Umbilical cord (tissue), 2 donors: ENCODE measurements at places on chromosomes 6 and 20. TPM values are rescaled to one million over a fixed set of nuclear protein-coding genes. Genes with fewer than 3 reads are reported as not detected.

MYB gene
- total RNA-seq = 0.72 TPM

PRR3 gene
- 5.1 TPM for total RNA-seq

DDO gene
- 0.48 TPM for total RNA-seq

- no peak for DNase-seq
These were observed 5.5 kb downstream of the ZSCAN12 start for GRCh38 chr6:28393912-28394662.

DNA sequence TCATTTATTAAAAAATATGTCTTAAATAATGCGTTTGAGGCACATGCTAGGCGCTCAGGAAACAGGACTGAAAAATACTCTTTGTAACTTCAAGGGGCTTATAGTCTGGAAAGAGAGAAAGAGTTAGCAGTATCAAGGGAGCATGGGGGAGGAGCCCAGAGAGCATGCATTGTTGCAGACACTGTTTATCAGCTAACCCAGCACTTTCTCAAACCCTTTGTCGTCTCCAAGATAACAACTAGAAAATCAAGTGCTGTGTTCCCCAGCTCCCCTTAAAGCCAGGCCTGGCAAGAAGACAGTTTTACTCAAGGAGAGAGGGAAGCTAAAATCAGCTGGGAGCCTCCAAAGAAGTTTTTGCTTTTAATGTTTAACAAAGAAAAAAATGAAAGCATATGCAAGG lies 98.4 kb downstream of the PERP start:
- DNase-seq = no peak

TPBG gene
- 5.8 TPM for total RNA-seq

DNA sequence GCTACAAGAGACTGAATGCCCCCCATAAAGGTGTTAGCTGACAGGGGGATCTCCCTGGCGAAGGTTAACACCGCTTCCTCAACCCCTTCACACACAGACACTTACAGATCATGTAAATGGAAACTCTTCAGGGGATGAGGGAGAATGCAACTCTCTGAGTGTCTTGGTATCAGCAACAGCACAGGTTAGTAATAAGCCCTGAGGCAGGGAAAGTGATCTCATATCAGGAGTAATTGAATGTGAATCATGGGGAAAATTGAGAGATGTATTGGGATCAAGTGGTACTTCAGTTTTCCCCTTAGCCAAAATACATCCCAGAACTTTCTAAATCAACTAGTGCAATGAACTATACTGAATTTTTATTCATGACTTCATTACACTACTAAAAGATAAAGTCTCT lies 23.8 kb downstream of the OR2J3 start:
- DNase-seq = no peak

DNA sequence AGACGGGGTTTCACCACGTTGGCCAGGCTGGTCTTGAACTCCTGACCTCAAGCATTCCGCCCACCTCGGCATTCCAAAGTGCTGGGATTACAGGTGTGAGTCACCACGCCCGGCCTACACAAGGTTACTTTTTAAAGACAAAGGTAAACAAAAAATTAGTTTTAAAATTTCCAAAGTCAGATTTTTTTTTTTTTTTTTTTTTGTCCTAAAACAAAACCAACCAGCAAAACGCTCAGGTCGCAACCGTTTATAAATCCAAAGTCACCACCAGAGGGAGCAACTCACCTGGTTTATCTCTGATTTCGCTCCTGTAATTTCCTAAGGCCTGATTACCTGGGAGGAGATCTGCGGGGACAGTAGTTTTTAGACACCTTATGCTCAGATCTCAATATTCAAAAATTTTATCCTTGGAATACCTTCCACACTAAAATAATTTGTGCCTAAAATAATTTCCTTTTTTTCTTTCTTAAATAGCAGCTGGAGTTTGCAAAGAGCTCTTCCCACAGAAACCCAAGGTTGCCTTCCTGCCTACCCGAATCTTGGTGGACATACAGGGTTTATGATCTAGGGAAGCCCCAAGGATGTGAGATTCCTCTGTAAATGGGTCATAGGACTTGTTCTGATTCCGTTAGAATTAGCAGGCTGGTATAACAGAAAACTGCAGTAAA lies 19.8 kb upstream of the TREM1 start:
- DNase-seq = peak; percentile 41

DNA sequence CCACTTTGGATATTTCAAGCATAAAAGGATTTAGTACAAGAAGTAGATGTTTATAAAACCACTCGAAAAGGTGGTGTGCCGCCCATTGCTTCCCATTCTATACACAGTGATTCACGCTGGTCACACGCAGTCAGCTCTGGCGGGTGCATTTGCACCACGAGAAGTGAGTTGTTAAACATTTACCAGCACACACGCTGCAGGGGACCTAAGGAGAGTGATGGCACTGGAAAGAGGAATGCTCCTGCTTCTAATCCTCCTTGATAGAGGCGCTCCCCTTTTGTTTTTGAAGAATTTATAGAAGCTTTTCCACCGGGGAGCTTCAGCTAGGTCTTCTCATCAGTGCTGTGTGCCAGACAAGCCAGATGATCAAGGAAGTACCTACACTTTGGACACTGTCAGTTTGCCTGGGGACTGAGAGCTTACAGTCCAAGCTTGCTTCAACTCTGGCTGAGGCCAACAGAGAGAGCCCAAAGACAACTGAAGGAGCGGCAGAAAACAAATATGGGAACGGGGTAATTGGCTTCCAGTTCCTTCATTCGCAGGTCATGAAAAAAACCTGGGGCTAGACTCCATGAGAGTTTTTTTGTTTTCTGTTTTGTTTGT lies 31.2 kb downstream of the MUC22 start:
- no peak for DNase-seq

PI16 gene
- total RNA-seq = 16.1 TPM

GRCh38 chr6:75748743-75749538 lies at the start of gene MYO6:
MYO6 (plus strand) TSS chr6:75749239; CDS start chr6:75817548, 68,309 bp downstream.
- DNase-seq = peak; percentile 71

DNA sequence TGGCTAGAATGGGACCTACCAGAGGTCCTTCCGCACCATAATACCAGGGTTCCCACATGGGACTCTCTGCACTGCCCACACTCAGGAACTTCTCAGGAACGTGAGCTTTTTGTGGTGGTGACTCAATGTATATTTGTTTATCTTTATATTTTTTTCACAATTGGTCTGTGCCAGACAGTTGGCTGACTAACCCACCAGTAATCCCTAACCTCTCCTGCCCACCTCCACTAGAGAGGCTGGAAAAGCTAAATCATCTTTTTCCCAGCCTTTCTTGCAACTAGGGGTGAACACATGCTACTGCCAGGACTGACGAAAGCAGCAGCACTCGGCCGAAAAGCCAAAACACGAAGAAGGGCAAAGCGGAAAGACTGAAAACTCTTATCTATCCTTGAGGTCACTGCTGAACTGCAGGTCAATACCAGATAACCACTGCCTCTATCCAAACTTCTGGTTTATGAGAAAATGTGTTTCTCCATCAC lies 112.9 kb downstream of the TRERF1 start:
- DNase-seq = peak; percentile 26

GRCh38 chr20:53009979-53010735 lies 38.0 kb downstream of the TSHZ2 start:
- DNase-seq = no peak

- DNase-seq = peak; percentile 67
These were observed 42.2 kb upstream of the SPTLC3 start for GRCh38 chr20:12966468-12967085.

PNPLA1 gene
- 1.4 TPM for total RNA-seq

RBBP8NL gene
- not detected for total RNA-seq

RBL1 gene
- 12.3 TPM for total RNA-seq

- DNase-seq = no peak
These were observed 27.9 kb downstream of the VEGFA start for GRCh38 chr6:43797919-43798318.

POU3F2 gene
- total RNA-seq = 1.4 TPM

SPEF1 gene
- total RNA-seq = 0.72 TPM

GRCh38 chr6:120646101-120646500 lies 688.2 kb downstream of the TBC1D32 start:
- no peak for DNase-seq

DNA sequence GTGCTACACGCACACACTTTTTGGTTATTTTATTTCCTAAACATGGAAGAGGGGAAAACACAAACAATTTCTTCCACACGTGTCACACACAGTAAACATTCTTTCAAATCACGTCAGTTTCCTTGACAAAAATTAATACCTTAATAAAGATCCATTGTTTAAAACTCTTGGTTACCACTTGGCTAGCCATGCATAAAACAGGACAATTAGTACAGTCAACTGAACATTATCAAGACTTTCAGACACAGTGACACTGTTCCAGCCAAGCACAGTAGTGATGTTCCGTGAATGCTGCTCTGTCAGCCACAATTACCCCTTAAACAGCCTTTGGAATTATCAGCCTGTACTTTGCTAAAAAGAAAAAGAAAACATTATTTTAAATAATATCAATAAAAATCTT lies 50.8 kb downstream of the GMDS start:
- DNase-seq = no peak

- no peak for DNase-seq
These were observed 105.0 kb upstream of the MRPS10 start for GRCh38 chr6:42322676-42323075.

DNA sequence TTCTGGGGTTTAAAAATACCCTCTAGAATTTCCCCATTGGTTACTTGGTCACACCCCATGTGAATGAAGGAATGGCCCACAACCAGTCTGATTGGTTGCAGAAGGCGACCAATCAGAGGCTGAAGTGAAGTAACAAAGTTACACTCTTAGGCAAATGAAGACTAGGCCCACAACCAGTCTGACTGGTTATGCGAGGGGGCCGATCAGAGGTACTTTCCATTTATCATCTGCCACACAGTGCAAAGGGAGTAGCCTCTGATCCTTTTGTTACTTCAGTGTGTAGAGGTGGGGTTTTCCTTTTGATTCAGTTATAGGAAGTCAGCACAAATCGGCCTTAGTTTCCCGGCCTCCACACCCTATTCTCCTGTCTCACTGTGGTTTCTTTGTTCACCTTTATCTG lies 61.2 kb upstream of the SGK1 start:
- peak; percentile 70 for DNase-seq

GRCh38 chr6:163490826-163491577 lies 76.5 kb downstream of the QKI start:
- peak; percentile 55 for DNase-seq

MCCD1 gene
- total RNA-seq = not detected

SAMD3 gene
- total RNA-seq = 9.1 TPM

DNA sequence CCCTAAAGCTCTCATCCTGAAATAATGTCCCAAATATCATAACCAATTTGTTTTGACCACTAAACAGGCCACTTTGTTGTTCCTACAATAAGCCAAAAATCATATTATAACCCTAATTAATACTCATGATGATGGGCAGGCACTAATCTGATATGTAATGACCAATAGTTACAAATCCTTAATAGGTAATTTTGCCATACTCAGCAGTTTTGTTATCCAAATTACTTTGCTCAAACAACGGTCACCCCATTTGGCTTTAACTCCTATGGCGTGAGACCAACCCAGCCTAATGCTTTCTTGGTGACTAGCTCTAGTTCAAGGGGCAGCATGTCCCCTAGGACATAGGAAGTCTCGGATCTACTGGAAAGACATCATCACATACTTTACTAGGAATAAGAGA lies 123.2 kb upstream of the ID4 start:
- DNase-seq = no peak

DNA sequence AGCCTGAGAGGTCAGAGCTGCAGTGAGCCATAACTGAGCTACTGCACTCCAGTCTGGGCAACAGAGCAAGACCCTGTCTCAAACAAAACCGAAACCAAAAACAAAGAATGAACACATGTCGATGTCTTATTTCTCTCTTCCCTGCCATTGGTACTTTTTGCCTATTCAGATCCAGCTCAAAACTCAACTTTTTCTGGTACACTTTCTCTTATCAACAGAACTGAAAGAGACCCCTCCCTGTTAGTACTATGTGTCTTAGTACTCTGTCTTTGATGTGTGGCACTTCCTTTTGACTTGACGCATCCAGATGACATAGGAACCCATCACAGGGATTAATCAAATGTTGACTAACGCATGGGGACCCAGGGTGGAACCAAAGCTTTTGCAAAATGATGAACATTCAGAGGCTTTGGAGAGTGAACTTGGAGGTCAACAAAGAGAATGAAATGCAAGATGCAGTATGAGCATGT lies 44.8 kb downstream of the AKAP12 start:
- DNase-seq = no peak

DNA sequence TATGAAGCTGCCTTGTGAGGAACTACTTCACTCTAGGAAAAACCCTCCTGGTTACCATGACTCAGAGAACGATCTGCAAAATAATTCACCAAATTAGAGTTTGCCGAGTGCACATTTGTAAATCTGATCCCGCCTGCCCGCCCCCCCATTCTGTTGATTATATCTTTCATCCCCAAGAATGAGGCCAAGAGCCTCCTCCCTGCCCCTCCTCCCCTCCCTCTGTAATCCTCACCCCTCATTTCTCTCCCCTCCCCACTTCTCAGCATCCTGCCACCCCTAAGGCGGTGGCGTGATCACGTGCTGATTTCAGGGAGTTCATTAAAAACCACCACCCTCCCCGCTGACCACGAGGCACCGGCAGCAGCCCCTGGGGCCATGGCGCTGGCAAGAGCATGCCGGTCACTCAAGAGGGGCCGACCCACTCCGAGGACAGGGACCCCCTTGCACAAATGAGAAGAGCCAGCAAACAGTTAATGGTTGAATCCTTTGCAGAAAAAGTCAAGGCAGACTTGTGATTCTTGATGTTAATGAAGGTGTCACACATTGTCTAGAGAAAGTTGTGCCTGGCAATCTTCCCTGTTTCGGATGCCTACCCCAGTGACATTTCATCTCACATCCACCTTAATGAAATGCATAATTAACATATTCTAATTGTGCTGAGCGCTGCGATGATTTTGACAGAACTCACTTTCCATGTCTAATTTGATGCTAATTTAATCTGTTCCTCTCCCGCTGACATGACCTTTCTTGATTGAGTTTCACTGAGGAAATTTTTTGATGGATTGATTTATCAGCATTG lies 247.9 kb downstream of the ZNF217 start:
- DNase-seq = no peak

DNA sequence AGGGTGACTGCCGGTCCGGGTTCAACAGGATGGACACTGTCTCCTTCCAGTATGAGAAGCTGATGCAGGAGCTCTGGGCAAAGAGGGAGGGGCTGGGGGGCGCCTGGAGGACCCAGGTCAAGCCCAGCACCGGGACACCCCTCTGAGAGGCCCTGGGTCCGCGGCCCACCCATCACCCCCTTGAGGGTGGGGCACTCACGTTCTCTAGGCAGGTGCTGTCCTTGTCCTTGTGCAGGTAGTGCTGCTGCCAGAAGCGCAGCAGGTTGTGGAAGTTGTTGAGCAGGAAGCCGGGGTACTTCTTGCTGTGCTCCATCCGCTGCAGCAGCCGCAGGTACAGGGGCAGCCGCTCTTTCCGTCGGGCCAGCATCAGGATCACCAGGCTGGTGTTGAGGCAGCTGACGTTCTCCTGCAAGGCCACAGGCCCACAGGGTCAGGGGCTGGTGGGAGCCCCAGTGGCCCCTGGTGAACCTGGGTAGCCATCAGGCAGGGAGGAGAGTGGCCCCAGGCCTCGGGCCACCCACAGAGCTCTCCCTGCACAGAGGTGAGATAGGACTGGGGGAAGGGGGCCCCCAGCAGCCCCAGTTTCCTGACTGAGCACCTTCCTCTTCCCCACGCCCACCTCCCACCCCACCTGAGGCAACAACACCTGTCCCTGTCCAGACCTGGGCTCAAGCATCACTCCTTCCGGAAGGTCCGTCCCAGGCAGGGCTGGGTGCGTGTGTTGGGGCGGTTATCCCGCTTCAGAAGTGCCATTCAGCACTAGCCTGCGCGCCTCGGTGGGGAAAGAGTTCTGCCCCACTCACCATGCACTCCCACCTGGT lies 47.8 kb downstream of the MYH7B start:
- no peak for DNase-seq
